ENCODE measurements at places on chromosomes 12 and 14.

DNA sequence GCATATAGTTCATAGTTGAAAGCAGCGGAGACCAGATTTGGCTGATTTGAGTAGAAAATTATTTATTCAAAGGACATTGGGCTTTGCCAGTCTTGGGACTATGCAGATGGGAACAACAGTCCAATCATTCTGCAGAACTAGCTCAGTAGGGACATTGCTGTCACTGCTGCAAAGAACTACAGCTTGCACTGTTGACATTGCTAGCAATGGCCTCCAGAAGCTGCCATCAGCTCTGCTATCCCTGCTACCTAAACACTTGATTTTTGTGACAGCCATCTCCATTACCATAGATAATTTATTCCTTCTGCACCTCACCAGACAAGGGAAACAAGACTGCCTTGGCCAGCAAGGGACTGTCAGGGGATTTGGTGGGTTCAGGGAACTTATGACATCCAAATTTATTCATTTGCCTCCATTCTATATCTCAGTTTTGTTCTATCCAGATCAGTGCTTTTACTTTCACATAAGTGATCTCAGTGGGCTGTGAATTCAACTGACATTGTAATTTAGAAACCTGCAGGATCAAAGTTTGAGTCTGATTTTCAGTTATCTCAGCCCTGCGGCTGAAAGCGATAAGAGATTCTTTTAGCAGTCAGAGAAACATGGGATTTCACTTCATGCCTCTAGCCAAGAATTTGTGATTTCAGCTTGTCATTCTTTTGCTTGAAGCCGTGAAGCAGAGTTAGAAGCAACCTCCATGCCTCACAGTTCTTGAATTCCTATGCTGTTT, 136.7 kb upstream of the FBXO33 start:
- no peak for DNase-seq

DNA sequence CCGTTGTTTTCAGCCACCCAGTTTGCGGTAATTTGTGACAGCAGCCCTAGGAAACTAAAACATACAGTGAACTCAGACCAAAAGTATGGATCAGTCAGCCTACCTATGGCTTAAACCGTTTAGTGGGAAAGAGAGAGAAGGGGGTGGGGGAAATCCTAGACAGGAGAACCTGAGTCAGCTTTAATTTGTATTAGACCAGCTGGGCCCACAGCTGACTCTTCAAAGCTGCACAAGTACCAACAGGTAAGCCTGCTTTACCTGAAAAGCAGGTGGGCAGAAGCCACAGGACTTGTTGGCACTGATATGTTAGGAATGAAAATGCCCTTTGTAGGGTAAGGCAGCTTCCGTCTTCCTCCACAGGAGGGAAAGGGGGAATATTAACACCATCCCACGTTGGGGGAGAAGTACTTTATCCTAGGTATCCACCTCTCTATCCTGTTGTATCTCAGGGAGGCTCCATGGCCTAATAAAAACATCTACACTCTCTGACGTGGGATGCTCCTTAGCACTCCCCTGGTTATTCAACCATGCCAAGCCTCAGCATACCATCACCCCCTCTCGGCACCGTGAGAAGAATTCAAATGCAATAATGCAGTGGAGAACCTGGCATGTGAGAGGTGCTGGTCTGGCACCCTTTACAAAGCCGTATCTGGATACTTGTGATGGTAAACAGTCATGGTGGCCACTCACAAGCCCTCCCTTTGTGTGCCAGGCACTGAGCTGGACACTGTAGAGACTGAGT, 70.3 kb downstream of the STON2 start:
- no peak for DNase-seq

DNA sequence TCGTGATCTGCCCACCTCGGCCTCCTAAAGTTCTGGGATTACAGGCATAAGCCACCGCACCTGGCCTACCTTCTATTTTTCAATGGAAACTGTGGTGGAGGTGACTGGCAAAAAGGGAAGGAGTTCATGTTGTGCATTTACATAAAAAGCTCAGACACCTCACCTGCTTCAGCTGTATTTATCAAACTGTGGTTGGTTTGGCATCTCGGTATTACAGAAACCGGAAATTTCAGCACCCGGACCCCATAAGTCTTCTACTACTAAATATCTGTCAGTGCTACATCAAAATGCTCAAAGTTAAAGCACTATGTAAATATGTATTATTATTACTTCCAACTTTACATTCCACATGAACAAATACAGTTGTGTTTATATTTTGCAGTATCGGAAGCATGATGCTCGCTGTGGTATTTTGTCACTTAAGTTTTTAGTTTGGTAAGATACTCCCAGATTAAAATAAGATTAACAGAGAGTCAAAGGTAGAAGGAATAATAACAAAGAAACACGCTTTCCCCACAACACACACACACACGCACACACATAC, 95.4 kb downstream of the ITPR2 start:
- no peak for DNase-seq

DNA sequence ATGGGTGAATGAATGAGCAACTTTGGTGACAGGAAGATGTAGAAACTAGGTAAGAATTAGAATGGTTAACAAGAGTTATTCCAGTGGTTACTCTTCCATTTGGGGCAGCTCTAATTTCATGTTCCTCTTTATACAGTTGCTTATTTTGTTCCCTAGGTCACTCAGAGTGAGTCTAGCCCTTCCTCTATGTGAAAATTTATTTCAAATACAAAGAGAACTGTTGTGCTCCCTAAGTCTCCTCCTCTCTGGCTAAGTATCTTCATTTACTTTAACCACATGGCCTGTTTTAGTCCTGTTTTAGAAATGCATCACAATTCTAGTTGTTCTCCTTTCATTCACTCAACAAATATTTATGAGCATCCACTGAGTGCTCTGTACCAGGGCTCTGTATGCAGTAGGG, 51.1 kb upstream of the HIF1A start:
- no peak for DNase-seq

- DNase-seq, result no peak
Measured at GRCh38 chr12:110809149-110809548, 37.6 kb upstream of the CCDC63 start.

GRCh38 chr14:67400434-67400833, 11.5 kb downstream of the PLEK2 start:
- no peak for DNase-seq

DNA sequence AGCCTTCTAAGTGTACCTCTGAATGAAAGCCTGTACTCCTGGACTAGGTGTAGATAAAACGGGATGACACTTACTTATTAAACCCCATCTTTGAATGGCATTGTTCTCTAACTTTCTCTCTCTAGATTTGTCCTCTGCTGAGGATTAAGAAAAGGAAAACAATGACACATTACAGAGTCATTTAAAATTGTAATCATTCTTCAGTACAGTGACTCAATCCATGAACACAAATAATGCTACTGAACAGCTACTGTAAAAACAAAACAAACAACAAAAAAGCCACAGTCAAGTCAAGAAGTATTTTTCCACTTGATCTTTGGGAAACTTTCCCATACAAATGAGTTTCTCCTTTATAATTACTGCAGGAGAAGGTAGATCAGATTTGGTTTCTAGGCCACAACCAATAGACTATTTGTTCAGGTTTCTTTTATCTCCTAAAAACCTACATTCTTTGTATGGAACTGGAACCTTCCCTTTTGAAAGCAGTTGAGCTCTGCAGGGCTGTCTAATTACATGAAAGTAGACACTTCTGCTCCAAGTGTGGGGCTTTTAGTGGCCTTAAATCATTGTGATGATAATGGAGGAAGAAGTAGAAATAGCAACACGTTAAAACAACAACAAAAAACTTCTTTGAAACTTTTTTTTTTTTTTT, 219.1 kb downstream of the ESR2 start:
- DNase-seq, result no peak

All from mucosa of descending colon (tissue), 3 donors.